ENCODE measurements at places on chromosomes 11 and 22.

GRCh38 chr11:46414879-46415278, 23.3 kb upstream of the CHRM4 start:
- no peak for DNase-seq

DNA sequence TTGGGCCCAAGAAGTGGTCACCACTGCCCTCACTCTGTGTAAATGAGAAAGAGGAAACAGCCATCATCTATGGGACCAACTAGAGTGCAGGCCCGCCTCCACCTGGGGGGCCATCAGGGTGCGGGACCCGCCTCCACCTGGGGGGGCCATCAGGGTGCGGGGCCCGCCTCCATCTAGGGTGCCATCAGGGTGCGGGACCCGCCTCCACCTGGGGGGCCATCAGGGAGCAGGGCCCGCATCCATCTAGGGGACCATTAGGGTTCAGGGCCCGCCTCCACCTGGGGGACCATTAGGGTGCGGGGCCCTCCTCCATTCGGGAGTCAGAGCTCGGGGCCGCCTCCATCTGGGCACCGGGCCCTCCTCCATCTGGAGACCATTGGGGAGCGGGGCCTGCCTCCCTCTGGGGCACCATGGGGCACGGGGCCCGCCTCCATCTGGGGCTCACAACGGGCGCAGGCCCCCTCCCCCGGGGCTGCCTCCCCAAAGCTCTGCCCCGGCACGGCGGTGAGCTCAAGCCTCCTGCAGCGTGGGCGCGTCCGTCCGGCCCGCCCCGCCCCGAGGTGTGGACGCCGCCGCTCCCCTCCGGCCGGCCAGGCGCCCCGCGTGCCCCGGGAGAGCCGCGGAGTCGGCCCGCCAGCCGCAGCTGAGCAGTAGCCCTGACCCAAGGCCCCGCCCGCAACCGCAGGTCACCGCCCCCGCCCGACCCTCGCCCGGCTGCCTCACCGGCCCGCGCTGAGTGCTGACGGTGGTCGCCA, 512 bp downstream of the TOLLIP start:
- DNase-seq: peak; percentile 31

GRCh38 chr22:39943337-39943736, 16.9 kb upstream of the TMA7B start:
- no peak for DNase-seq

- no peak for DNase-seq
Measured at GRCh38 chr11:37422511-37422910, 824.5 kb upstream of the RAG2 start.

GRCh38 chr11:100883830-100884229, 196.7 kb downstream of the ARHGAP42 start:
- no peak for DNase-seq

- DNase-seq: no peak
Measured at GRCh38 chr11:10894666-10895065, 36.8 kb upstream of the ZBED5 start.

GRCh38 chr11:62547691-62548281, 1.2 kb upstream of the AHNAK start:
- DNase-seq: no peak

DNA sequence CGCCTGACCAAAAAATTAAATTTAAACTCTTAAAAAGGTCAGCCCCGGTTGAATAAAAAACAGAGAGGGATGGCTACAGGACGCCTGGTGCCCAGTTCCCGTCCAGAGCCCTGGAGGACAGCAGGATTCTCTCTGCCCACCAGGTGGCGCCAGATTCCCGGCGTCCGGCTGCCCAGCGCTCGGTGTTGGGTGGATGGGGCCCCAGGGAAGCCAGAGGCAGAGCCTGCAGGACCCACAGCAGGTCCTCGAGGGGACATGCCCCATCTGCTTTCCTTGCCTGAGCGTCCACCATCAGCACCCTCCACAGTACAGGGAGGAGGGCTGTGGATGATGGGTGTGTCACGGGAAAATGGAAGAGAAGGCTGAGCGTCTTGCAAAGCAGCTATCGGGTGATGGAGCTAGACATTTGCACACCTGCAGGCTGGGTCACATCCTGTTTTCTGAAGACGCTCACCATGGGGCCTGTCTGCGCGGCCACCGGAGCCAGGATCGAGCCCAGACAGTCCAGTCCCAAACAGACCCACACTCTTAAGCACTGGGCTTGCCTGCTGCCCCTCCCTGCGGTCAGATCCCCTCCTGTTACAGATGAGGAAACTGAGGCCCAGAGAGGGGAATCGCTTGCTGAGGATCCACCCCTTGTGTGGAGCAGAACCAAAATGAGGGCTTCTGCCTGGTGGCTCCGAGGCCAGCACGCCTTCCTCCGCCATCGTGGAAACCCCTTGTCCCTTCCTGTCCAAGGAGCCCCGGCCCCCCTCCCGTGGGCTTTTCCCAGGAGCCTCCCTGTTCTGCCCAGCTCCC, 18.5 kb upstream of the CBX7 start:
- DNase-seq: peak; percentile 85

GRCh38 chr22:23899042-23899745, 5.0 kb downstream of the MIF start:
- no peak for DNase-seq

- DNase-seq: no peak
Measured at GRCh38 chr11:34531663-34532062, 18.1 kb upstream of the ELF5 start.

- no peak for DNase-seq
Measured at GRCh38 chr22:29842172-29842571, 4.1 kb upstream of the ASCC2 start.

DNA sequence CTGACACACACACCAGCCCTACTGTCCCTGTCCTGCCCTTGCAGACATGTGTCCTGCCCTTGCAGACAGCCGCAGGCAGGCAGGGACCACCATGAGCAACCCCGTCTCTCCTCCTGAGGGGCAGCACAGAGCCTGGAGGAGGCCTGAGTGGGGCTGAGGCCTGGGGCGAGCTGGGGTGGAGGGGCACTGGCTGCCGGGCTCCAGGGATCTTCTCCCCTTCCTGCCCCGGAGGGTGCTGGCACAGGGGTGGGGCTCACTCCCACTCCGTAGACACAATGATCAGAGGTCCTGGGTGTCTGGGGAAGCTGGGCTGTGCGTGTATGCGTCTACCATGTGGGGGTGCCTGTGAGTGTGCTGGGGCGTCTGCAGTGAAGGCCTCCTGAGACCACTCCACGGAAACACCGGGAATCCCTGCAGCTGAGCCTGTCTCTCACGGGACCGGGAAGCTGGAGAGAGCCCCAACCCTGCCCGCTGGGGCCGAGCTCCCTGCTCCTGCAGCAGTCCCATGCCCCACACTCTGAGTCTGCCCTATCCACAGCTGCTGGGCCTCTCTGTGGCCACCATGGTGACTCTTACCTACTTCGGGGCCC, 588 bp downstream of the TSPAN32 start:
- DNase-seq: no peak
